ENCODE measurements at places on chromosomes 6 and 20.
A peak's percentile ranks its signal among the peaks of the same experiment; 100 is the strongest.

DNA sequence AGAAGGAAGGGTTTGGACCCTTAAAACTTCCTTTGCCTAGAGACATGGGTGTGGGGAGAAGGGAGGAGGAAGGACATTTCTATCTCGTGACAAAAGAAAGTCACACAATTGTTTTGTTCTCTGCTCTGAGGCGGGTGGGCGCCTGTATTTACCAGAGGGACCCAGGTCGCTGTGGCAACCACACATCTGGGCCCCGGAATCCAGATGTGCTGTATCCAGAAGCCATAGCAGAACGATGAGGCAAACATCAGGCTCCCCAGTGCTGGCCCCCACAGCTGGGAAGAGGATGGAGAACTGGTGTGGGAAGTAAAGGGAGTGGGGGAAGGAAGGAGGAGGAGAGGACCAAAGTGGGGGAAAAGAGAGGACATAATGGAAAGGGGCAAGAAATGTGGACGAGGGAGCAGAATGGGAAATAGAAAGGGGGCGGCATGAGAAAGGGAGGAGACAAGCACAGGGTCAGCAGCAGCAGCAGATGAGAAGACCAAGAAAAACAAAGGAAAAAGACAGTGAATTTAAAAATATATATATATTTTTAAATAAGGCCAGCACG lies 3.4 kb upstream of the TNXB start:
- no peak for DNase-seq

DNA sequence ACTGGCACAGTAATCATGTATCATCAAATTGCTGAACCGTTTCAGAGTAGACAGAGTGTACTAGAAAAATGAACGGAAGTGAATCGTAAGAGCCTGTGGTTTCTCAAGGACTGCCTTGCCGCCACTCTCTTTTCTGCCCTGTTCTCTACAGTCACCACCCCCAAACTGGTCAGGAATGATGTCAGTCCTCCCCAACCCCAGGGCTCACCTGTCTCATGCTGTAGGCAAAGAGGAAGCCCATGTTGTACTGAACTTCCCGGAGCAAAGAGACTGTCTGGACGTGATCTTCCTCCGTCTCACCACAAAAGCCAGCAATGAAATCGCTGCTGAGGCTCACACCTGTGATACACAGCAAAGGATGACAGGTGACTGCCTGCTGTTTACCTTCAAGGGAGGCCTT lies 31.0 kb downstream of the CDK5RAP1 start:
- DNase-seq = no peak

DNA sequence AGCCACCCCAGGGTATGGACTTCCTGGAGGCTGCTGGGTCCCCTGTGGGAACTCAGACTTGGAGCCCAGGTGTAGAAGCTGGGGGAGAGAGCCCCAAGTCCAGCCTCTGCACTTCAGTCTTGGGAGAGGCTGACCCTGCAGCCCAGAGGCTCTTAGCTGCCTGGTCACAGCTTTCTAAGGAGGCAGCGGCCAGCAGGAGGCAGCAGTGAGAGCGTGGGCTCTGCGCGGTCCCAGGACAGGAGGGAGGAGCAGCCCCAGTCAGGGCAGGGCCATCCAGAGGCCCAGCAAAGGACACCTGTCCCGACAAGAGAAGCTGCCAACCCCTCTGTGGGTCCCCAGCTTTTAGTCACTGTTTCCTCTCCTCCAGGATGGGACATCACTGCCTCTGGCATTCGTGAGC lies 9.4 kb downstream of the TREML2 start:
- no peak for DNase-seq

DNA sequence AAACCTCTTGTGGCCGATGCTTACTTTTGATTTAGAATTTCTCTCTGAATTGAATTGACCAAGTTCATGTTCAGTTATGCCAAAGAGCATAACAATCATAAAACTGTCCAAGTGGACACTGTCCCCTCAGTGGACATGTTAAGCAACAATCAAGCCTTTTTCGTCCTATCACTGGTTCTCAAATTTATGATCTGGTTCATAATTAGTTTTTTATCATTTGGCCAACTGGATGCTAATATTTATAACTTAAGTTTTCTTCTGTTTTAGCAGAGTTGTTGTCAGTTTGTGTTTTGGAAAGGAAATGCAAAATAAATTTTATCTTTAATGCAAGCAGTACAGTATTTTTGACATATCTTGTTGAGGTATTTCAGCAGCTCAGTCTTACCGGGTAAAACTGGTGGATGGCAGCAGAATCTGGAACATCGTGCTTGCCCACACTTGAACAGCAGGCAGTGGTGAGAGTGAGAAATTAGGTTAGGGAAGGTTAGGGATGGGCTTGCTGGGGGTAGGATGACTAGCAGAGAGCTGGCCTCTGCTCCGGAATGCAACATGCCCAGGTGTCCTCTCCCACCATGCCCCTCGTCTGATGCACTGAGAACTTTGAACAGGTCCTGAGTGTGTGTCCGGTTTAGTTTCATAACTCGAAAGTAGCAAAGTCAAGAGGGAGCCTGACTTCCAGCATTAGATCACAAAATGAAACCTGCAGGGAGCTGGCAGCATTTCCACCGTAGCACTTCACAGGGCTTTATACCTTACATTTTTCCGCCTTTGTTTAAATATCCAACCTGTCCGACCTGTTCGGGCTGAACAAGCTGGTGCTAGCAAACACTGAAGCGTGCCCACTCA lies 93.1 kb downstream of the RREB1 start:
- no peak for DNase-seq

- peak; percentile 77 for DNase-seq
Observed at GRCh38 chr6:157184202-157185015, 138.9 kb downstream of the TMEM242 start.

DNA sequence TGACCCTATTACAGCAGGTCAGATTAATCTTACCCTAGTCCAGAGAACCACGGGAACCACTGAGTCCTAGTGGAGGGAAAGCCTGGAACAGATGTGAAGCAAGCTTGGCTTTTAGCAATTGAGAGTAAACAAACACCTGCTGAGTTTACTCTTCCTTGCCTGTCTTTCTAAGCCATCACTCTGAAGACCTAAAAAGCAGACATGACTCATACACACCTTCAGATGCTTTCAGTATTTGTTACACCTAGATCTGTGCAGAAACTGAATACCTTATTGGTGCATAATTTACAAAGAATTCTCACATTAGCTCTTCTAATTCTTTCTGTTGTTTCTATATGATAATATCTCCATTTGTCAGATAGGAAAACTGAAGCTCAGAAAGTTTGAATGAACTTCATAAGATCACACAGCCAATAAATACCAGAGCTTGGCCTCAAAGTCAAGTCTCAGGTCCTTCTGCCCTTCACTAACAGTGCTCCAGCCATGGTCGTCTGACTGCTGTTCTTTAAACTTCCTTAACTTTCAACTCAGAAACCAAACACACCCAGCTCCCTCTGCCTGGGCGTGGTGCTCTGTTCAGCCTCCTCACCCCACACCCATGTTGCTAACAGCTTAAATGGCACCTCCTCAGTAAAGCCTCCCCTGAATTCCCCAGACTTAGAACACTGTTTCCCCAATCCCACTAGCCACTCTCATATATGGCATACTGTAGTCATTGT lies 8.6 kb upstream of the GABBR1 start:
- DNase-seq = no peak

GRCh38 chr6:37311741-37312473 lies 41.9 kb upstream of the RNF8 start:
- no peak for DNase-seq

DNA sequence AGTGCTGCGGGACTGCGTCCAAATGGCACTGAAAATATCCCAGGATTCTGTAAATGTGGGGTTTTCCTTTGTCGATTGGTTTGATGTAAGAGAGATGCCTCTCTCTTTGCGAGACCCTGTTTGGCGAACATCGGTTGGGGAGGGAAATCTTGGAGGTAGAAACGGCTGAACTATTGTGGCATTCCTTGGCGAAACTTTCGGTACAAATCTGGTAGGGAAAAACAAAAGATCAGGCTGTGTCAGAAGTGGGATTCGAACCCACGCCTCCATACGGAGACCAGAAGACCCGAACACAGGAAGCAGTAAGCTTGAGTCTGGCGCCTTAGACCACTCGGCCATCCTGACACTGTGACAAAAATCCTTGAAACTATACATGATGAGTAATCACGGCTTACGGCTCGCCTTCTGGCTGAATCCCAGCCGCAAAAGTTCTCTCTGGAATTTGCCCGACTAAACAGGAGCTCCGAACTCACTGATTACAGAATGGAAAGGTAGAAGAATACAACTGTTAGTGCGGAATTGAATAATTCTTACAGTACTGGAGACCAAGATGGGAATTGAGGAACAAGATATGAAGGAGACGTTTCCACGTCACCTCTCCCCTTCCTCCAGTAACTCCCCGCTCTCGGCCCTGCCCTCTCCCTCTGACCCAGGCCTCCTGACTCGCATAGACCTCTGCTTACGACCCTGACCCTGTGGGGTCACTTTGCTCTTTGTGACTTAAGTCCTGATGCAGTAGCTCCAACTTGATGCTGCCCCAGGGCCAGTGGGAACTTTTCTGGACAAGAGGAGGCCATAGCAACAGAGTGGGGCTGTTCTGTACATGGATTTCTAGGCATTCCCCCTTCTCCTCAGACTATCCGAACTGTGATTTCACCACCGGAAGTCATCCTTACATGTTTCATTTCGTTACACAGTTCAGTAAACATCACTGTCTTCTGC lies 132.8 kb upstream of the ZNF184 start:
- DNase-seq = peak; percentile 26

DNA sequence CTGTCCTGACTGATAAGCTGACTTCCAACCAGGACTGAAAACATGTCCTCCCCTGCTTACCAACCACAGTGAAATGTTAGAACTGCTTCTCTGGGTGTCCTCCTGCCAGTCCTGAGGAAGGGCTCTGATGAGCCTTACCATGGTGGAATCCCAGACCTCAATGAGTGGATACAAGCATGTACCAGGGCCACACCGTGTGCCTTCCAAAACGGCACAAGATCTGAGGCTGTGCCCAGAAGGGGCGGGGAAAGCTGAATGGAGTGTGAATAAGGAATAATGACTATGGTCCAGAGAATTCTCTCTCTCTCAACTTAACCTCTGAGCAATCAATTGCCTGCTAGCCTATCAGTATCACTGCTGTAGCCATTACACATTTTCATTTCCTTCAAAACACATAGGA lies 51.7 kb downstream of the PDE10A start:
- no peak for DNase-seq

DNA sequence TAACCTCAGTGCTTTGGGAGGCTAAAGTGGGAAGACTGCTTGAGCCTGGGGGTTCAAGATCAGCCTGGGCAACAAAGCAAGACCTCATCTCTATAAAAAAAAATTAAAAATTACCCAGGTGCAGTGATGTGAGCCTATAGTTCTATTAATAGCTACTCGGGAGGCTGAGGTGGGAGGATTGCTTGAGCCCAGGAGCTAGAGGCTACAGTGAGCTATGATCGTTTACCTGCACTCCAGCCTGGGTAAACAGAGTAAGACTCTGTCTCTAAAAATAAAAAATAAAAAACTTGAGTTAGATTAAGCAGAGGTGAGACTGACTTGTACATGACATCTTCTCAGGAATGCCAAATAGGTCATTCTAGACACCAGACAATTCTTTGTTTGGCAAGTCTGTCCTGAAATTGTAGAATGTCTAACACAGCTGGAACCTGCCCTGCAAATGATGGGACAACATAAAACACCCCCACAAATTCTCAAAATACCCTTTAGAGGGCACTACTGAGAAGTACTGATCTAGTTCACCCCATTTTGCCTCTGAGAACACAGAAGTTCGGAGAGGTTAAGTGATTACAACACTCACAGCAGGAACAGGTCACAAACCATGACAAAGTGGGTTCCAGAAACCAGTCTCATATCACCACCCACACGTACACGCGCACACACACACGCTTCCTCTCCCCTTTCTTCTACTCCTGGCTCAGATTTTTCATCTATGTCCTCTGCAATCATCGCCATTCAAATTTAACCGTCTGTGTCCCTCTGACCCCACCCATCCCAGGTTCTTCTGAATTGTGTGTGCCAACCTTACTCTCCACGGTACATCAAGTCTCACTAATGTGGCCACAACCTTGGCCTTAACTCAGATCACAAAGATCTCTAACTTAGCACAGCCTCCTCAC lies 38.3 kb downstream of the ARHGAP18 start:
- DNase-seq = no peak

GRCh38 chr6:149157126-149157525 lies 160.4 kb upstream of the TAB2 start:
- DNase-seq = no peak

DNA sequence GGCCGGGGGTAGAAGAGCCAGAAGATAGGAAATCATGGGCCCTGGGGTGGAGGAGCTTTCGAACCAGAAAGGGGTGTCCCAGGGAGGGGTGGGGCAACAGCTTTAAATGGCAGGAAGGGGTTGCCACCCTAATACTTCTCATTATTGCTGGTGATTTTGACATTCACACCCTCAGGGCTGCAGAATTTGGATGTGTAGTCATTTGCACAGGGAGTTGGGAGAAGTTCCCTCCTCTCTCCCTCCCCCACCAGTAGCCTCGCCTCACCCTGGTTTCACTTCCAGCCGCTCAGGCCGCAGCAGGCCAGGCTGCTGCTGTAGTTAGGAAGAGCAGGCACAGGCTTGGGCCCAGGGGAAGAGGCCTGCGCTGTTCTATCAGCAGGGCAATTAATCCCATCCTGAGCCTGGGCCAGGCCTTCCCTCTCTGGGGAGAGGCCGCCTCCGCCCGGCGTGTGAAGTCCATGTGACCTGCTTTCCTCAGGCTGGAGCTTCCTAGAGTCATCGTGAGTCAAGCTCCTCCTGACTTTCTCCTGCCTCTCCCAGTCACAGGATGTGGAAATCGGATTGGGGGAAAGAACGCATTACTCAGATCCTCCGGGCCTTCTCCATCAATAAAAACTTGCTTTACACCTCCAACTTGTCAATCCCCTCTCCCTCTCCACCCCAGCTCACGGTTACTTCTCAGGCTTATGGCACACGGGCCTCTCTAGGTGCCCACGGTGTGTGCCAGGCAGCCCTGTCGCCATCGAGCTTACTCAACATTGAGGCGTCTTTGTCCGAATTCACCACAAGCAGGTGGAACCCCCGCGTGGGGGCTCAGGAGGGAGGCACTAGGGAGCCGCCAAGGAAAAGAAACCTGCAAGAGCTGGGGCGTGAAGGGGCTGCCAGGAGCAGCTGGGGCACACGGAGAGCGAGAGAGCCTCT lies 7.8 kb downstream of the ADTRP start:
- no peak for DNase-seq

GRCh38 chr6:164419099-164419498 lies 890.3 kb downstream of the C6orf118 start:
- DNase-seq = peak; percentile 31

DNA sequence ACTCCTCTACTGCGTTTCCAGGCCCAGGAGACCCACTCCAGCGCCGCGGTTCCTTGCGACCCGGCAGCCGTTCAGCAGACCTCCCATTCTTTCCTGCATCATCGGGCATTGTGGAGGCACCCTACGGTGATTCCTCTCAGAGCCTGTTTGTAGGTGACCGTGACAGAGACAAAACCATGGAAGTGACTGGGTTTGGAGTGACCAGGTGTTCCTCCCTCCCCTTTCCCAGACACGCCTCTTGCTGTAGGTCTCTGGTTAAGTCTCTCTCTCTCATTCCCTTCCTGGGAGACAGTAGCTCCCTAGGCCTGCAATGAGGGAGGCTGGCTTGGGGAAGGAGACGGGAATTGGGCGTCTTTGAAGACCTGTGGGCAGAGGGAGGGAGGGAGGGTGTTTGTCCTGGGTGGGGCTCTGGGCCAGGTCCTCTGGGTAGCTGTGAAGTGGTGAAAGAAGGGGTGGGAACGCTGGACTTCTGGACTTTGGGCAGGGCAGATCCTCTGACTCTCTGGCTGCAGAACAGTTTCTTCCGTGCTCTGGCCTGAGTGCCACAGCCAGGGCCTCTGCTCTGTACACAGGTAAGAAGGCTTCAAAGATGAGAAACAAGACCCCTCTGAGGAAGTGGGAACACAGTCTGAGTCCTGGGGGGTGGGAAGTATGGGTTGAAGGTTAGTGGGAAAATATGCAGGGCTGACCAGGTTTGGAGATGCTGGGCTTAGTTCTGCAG lies 763 bp downstream of the KLC4 start:
- peak; percentile 84 for DNase-seq

- no peak for DNase-seq
Observed at GRCh38 chr20:37305839-37306238, 16.4 kb downstream of the MANBAL start.

Measured in NCI-H146 (cell line).